Cardiac septum (tissue), 1 donor: ENCODE measurements at places on chromosomes 3 and 15.
A peak's percentile ranks its signal among the peaks of the same experiment; 100 is the strongest.

- no peak for DNase-seq
These were observed 2.0 kb upstream of the IL20RB start for GRCh38 chr3:136955813-136956212.

- no peak for DNase-seq
These were observed 75.1 kb downstream of the MYO9A start for GRCh38 chr15:72042865-72043264.

- peak; percentile 84 for DNase-seq
These were observed 105.0 kb upstream of the GAP43 start for GRCh38 chr3:115518100-115518852.

DNA sequence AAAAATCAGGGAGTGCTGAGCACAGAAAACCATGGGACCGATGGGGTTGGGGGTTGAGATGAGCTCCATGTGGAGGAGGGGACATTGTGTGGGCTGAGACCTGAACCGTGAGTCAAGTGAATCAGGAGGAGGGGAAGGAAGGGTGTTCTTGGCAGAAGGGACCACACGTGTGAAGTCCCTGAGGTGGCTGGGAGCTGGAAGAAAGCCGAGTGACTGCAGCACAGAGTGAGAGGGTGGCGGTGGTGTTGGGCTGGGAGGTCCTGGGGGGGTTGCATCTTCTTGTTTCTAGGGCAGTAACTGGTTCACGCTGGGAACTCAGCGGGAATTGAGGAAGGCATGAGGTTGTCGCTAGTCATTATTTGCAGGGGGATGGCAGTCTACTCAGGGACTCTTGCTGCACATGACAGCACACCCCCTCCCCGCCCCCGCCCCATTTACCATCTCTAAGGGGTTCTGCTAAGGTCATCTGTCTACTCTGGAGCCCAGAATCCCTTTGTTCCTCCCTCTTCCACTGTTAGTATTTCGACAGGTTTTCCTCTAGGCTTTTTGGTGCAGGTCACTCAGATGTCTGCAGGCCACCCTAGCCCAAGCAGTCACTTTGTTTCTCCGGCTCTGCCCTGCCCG lies 254.3 kb downstream of the TLE3 start:
- DNase-seq = no peak

DNA sequence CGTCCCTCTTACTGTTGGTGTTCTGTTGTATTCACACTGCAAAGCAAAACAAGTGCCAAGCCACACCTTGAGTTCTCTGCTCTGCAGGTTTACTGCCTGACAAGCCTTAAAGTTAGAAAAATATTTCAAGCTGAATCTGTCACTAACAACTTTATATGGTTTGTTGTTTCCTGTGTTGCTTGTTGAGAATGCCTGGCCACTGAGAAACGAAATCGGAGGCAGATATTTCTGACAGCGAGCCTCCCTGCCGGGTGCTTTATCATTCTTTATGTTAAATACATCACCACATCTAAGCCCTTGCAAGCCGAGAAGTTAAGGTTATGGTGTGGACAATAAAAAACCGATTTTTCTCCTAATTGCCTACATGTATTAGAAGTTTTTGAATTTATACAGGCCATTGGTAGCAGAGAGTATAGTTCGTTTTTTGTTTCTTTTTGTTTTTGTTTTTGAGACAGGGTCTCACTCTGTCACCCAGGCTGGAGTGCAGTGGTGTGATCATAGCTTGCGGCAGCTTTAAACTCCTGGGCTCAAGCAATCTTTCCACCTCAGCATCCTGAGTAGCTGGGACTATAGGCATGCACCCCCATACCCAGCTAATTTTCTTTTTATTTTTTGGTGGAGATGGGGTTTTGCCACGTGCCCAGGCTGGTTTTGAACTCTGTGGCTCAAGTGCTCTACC lies 188.4 kb upstream of the ICE2 start:
- no peak for DNase-seq

DNA sequence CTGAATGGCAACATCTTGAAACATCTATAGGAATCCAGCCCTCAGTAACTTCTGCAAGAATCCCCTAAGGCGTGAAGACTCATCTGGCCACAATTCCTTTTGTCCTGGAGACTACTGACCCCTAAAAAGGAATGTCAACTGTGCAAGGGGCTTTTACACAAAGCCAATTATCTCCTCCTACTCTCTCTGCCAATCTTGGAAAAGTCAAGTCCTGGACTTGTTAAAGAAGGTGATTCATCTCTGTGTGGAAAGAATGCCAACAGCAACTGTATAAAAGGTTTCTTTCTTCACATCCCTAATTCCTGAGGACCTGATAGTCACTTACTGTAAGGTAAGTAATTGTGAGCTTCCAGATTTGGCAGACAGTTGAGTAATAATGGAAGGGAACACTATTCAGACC lies 22.3 kb downstream of the THRB start:
- no peak for DNase-seq

DNA sequence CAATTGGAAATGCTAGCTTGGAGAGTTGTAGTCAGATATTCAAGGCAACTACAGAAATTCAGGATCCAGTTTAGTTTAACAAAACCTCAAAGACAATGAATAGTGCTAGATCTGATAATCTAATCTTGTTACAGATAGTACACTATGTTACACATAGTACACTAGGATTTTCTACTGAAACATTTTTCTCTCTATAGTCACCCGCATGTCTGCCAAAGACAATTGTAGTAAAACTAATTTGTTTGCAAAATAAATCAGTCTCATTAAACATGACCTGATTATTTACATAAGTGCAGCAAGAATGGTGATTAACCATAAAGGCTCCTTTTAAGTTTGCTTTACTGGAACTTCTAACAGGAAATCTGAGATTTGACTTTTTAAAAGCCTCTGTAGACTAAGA lies 52.0 kb downstream of the ILDR1 start:
- no peak for DNase-seq

DNA sequence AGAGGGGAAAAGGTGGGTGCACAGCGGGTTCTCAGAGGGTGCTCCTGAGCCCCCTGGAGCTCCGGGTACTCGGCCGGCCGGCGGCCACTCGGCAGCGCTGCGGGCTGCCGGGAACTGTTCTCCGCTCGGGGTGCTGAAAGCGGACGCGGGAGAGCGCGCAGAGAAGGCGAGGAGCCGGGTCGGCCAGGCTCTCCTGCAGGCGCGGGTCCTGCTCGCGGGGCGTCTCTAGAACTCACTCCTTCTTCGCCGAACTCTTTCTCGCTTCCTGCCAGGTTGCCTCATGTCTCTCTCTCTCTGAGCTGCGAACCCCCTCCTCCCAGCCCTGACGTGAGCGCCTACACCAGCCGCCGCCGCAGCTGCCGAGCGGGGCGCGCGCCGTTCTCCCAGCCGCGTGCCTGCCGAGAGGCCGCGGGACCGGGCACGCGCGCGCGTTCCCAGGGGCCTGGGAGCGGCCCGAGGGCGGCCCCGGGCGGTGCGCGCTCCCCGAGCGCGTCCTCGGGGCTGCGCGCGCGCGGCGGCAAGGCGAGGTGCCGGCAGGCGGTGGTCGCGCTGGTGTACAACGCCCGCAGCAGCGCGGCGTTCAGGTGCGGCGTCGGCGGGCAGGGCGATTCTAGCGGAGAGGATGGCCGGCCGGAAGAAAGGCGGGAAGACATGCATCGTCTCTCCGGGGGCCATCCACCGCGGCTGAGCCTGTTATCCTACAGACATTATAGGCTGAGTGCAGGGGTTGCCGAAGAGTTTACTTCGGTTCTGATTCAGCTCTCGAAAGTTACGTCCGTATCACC lies at the start of gene PEX5L:
TSS of gene PEX5L (minus strand) at position 267 of the 785 bp plus-strand sequence. CDS start 338 bp downstream, outside the sequence.
- no peak for DNase-seq

GRCh38 chr15:38847666-38848065 lies 283.1 kb upstream of the RASGRP1 start:
- no peak for DNase-seq

DNA sequence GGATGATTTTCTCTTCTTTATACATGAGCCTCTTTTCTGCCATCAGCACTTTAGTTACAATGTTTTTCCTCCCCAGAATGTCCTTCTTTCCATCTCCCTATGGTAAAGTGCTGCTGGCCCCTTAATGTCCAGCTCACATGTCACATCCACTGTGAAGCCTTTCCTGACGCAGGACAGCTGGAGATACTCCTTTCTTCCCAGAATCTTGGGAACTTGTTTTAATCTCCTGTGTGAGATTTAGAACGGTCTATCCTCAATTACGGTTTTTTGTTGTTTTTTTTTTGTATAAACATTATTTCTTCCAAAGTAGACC lies 147.7 kb upstream of the TSC22D2 start:
- no peak for DNase-seq

DNA sequence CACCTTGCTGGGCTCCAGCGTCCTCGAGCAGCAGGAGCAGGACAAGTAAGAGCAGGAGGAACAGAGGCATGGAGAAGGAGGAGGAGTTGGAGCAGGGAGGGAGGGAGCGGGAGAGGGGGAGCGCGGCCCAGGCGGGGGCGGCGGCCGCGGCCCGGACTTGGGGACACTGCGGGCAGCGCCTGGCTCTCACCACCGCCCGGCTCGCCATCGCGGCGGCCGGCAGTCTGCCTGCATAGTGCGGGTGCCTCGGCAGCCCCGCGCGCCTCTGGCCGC lies 440 bp downstream of the DCBLD2 start:
- peak; percentile 76 for DNase-seq

DNA sequence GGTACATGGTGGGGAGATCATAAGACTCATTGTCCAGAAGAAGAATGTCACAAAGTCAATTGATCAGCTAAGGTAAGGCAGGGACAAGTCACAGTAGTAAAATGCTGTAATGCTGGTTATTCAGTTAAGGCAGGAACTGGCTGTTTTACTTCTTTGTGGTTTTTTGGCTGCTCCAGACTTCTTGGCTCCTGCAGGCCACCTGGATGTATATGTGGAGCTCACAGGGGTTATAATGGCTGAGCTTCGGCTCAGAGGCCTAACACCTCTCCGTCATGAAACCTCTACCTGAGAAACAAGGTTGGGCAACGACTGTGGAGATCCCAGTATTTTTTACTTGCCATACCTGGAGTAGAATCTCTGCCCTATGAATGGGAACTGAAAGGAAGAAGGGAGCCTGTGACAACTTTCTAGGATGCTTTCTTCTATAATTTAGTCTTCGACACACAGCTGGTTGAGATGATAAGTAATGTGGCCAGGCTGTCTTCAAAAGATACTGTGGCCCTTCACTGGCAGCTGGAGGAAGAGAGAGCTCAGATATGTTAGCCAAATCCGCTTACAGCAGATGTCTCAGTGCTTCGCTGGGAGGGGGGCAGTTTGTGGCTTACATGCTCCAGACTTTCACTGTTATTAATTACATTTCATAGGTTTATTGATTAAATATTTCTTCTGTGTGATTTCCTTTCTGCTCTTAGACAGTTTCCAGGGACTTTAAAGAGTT lies 887.8 kb downstream of the IGSF11 start:
- DNase-seq = no peak

DNA sequence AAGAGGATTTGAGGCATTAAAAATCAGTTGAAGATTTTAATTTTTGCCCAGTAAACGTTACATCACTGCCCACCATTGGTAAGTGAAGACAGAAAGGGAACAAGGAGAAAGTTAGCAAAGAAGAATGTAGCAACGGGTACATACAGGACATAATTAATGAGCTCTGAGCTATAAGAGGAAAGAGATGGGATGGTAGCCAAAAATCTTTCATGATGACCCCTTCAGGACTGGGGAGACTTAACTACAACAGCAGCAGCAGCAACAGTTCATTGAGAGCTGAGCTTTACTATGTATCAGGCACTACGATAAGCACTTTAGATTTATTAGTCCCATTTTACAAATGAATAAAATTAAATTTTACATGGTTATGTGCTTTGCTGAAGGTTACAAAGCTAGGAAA lies 18.4 kb downstream of the EMC4 start:
- DNase-seq = no peak

GRCh38 chr3:151387432-151387831 lies 2.9 kb upstream of the P2RY12 start:
- DNase-seq = no peak

DNA sequence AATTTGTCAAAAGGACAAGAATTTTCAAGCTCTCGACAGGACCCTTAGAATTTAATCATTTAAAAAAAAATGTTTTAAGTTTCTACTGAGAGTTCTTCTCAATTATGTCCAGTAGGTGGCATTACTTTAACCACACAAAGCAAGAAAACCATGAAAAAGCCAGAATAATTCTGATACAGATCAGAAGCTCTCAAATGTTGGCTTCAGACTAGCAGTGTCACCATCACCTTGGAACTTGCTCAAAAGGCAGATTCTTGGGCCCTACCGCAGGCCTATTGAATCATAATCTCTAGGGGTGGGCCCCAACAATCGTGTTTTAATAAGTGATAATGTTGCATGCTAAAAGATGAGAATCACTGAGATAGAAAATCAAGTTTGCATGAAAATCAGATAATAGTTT lies 99.5 kb upstream of the KCNMB2 start:
- no peak for DNase-seq

GRCh38 chr3:47581835-47582234 lies 3.2 kb upstream of the CSPG5 start:
- no peak for DNase-seq

- DNase-seq = no peak
These were observed 120.8 kb downstream of the DNAH12 start for GRCh38 chr3:57423335-57423734.

DNA sequence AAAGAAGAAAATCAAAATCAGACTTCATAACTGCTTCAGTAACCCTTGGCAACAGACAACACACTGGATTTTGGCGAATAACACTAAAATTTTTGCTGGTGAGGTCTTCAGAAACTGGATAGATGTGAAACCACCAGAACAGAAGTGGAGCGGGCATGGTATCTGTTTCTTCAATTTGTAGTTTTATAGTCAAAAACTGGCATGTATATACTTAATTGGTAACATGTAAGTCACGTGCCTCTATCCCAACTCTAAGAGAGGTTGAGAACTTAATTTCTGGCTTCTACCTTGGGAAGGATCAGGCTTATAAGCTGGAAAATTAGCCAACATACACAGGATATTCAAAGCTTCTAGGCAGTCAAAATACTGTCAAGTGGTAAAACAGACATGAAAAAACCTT lies 172.6 kb upstream of the CHL1 start:
- no peak for DNase-seq

DNA sequence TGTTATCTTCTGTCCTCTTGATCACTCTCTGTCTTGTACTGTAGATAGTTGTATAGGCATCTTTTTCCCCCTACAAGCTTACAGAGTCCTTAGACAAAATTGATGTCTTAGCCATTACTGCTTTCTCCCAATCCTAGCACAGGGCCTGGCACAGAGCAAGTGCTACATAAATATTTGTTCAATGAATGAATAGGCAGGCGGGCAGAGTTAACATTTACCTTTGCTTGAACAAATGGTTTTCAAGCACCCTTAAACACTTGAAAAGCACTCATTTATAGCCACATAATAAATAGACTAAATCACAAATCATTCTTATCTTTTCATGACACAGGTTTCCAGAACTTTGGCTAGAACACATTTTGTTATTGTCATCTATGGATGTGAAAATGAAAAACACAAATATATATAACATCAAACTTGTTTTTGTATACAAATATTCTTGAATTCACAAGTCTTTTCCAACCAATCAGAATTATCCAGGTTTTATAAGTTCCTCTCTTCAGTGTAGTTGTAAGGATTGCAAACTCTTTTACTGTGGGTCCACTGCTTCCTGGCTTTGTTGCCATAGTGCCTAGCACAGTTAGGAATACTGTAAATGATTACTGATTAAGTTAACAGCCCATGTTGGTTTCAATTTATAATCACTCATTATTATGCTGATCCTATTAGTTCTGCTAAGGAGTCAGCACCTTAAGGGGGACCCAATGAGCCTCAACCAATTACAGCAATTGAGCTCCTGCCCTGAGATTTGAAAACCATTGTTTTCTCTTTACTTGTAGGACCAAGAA lies 61.9 kb downstream of the ISL2 start:
- no peak for DNase-seq
